ENCODE measurements at places on chromosomes 1 and 21.

GRCh38 chr1:7505094-7505770, 265.9 kb upstream of the VAMP3 start:
- DNase-seq: no peak

DNA sequence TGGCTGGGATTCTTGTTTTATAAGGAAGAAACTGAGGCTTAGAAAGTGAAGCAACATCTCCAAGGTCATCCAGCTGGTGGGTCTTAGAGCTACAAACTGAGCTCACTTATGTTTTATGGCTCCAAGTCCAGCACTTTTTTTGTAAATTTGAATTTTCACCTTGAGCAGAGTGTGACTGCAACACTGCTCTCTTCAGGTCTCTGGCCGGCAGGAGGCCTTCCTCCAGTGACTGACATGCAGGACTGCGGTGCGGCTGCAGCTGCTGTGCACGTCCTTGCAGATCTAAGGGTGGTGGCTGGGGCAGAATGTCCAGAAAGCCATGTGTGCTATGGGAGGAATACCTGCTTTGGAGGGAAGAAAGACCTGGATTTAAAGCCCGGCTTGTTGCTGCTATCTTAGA, 284.2 kb upstream of the POU3F1 start:
- no peak for DNase-seq

DNA sequence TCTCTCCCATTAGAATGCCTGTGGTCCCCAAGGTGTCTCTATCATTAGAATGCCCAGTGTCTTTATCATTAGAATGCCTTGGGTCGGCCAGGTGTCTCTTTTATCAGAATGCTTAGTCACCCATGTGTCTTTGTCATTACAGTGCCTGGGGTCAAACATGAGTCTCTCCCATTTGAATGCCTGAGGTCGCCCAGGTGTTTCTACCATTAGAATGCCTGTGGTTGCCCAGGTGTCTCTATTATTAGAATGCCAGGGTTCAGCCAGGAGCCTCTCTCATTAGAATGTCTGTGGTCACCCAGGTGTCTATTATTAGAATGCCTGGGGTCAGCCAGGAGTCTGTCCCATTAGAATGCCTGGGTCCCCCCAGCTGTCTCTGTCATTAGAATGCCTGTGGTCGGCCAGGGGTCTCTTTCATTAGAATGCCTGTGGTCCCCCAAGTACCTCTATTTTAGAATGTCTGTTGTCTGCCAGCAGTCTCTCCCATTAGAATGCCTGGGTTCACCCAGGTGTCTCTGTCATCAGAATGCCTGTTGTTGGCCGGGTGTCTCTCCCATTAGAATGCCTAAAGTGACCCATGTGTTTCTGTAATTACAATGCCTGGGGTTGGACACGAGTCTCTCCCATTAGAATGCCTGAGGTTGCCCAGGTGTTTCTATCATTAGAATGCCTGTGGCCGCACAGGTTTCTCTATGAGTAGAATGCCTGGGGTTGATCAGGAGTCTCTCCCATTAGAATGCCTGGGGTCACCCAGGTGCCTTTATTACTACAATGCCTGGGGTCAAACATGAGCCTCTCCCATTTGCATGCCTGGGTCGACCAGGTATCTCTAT, 57.1 kb downstream of the RNF187 start:
- no peak for DNase-seq

DNA sequence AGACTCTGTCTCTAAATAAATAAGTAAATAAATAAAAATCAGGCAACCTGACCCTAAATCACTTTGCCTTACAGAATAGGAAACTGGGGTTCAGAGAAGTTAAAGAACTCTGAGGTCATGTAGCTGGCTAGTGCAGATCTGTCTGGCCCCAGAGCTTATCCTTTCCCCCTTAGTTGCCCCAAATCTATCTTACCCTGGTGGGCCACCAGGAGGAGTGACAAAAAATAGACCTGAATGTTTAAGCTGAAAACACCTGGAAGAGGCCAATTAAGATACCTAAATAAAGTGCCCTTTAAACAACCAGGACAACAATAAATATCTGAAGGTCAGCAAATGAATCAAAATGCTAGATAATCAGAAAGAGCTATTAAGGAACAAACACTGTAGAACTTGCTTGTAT, 59.7 kb downstream of the TEX35 start:
- DNase-seq: no peak

DNA sequence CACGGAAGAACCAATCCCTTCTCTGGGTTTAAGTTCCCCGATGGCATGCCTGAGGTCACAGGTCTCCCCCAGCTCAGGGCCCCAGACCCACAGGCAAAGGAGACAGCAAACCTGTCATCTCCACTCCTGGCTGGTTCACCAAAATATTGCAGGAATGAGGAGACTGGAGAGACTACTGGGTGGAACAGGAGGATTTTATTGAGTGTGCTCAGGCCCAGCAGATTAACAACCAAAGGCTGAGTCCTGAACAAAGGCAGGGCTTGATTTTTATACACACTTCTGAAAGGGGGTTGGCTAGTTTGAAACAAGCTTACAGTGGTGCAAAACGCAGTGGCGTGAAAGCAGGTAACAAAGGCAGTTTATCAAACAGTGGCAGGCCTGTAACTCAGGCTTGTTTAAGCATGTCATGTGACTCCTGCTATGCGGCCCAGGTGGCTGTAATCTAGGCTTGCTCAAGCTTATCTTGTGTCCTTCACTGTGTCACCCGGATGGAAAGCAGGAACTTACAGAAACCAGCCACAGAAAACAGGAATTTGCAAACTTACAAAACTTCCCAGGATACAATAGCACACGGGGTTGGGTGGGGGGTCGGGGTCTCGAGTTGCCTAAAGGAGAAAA, 27.4 kb upstream of the KCNJ15 start:
- no peak for DNase-seq

DNA sequence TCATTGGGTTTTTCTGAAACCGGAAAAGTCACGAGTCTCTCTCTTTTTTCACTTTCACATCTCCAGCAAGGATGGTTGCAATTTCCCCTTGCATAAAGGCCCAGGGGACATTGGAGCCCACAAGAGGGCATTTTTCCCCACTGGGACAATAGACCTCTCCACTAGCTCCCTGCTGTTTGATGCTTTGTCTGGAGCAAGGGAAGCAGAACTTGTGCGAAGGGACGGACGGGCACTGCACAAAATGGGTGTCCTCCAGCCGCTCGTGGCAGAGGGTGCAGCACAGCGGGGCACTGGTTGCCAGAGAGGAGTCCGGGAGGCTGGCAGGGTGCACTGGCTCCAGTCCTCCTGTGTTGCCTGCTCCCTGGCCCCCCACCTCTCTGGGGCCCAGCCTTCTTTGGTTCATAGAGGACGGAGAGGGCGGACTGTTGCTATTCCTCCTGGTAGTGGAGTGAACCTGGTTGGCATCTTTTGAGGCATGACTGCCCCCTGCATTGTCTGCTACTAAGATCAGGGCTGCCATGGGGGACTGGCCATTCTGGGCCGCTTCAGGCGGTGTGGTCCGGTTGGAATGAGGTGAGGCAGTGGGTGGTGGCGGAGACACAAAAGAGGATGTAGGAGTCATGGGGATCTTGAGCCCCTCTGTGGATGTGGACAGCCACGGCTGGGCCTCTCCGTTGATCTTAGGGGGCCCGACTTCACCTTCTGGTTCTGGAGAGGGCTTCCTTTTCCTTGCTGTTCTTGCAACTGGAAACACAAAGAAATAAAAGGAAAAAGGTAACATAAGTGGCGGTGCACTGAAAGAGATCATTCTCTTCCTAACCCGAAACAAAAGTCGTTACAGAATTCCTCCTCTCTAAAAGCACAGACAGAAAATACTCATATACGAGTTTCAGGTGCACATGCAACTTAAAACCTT, 2.6 kb downstream of the IRF2BP2 start:
- no peak for DNase-seq

GRCh38 chr1:78441921-78442320, 48.9 kb upstream of the PTGFR start:
- DNase-seq: no peak

- no peak for DNase-seq
These were observed 634.6 kb downstream of the SMYD3 start for GRCh38 chr1:245872475-245872874.

DNA sequence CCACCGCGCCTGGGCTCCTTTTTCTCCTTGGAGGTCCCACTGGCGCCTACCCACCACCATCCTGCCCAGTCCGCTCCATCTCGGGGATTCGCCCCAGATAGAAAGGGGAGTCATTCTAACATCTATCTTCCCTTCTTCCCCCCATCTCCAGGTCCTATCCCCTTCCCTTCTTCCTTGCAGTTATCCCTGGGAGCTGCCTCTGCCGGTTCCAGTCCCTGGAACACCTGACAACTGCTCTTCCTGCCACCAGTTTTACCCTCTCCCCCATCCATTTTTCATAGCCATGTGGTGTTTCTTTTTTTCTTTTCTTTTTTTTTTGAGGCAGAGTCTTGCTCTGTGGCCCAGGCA, 12.0 kb upstream of the COL16A1 start:
- DNase-seq: no peak

DNA sequence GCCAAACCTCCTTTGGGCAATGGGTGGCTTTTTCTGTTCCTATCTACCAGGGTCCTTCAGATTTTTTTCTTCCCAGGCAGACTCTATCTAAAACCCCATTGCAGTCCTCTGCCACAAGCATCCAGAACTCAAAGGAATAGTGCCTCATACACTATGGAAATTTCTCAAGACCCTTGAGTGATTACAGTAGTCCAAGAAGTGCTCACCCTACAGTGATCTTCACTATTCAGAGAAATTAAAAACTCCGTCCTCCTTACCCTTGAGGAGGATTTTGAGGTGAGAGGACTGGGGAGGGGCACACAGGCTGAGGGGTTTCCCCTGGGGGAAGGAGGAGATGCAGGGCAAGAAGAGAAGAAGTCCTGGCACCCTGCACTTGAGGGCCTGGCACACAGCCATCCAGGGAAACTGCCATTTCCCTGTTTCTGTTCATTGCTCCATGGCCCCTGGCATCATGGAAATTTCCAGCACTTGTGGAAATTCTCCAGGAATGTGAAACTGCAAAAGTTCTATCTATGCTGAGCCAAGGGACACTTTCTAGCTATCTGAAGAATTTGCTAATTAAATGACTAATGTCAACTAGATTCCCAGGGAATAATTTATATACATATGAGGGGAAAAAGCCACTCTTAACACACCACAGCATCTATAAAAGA, 102.5 kb upstream of the ATP1B1 start:
- DNase-seq: no peak

GRCh38 chr1:112990271-112990670, 34.3 kb upstream of the SLC16A1 start:
- DNase-seq: no peak

GRCh38 chr1:219666242-219666641, 53.3 kb upstream of the ZC3H11B start:
- no peak for DNase-seq

DNA sequence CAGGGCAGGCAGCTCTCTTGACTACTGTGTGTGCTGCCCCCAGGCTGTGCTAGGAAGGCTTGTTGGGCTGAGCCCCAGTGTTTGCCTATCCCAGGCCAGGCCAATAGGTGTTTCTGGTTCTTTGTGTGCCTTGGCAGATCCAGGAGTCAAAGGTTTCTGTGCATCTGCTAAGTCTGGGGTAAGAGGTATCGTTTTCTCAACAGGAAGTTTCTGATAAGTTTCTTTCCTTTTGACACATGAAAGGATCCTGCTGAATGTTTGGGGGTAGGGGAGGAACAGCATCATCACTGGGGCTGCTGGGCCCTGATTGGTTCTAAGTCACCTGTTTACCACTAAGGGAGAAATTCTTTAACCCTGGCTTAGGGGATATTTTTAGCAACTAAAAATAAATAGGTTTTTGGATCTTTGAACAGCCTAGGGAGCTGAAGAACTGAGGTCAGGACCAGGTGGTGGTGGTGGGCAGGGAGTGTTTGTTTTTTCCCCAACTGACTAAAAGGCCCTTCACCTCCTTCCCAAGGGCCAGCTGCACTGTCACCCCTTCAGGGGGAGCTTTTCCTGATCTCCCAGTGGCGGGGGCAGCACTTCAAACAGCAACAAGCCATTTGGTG, 85.1 kb downstream of the KCNN3 start:
- DNase-seq: no peak

DNA sequence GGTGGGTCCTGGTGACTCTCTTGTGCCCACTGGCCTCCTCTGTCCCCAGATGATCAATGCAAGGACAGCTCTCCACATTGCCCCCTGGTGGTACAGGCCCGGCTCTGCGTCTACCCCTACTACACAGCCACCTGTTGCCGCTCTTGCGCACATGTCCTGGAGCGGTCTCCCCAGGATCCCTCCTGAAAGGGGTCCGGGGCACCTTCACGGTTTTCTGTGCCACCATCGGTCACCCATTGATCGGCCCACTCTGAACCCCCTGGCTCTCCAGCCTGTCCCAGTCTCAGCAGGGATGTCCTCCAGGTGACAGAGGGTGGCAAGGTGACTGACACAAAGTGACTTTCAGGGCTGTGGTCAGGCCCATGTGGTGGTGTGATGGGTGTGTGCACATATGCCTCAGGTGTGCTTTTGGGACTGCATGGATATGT, 10.8 kb downstream of the ADAMTSL4 start:
- DNase-seq: peak; percentile 80

GRCh38 chr1:234934611-234935033, 194.0 kb downstream of the TOMM20 start:
- no peak for DNase-seq

DNA sequence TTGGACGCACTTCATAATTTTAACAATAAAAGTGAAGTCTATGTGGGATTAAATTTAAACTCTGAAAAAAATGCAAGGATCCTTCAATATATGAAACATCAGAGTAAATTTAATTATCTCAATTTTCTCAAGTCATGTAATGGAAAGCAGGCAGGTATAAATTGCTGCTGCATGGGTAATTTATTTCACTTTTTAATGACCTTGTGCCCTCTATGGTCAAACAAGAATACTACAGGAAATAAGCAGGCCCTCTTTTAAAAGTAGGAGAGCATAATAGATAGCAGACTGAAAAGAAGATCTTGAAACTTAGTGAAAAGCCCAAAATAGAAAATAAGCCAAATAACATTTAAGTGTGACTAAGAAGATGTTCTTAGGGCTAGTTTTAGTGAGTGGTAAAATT, 22.9 kb downstream of the BCAS2 start:
- no peak for DNase-seq

DNA sequence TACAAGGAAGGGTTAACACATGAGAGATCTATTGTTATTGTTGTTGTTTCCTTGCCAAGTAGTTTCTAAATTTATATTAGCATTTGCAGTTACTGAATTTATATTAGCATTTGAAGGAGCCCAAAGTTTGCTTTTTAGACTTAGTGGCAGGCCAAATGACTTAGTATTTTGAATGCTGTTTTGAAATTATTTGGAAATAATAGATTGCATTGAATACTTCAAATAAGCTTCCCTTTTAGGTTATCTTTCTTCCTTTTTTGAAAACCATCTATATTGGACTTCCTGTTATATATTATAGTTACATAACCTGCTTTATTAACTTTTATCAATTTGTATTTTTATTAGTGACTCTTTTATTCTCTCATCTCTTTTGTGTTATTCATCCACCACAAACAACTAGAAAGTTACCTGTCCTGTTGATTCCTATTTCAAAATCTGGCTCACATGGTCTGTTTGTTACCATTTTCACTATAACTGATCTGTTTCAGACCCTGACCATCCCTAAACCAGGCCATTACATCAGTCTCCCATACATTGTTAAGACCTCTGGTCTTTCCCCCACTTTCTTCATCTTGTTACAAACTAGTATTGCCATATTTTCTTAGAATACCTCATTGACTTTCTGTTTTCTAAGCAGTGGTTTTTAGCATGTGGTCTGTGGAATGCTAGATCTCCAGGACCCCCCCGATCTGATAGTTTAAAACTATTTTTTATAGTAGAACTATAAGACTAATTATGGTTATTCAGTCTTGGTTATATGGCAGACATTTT, 185.2 kb downstream of the RASAL2 start:
- no peak for DNase-seq

- DNase-seq: no peak
These were observed 145.1 kb downstream of the CNIH3 start for GRCh38 chr1:224761245-224761644.
